ENCODE measurements at places on chromosomes 3 and 15.

DNA sequence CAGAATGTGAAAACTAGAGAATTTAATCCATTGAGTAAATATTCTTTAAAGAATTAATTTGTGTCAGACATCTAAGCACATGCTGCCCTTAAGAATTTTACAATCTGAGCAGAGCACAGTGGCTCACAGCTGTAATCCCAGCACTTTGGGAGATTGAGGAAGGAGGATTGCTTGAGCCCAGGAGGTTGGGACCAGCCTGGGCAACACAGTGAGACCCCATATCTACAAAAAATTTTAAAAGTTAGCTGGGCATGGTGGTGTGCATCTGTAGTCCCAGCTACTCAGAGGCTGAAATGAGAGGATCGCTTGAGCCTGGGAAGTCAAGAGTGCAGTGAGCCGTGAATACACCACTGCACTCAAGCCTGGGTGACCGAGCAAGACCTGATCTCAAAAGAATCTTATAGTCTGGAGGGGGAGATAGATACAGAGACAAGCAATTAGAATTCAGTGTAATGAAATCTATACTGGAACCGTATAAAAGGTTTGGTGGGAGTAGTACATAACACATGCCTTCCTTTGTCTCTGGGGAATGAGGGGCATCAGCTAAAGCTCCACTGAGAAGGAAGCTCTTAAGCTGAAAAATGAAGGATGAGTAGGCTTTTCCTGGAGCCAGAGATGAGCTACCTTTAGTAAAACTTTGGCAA lies 21.2 kb downstream of the ATP11B start:
- no peak overlapping the region for H3K27ac ChIP-seq
- H3K4me3 ChIP-seq = no peak overlapping the region
- H3K36me3 ChIP-seq = peaks cover 2% of the 10 kb centered on the region

GRCh38 chr3:28950614-28951013 lies 330.3 kb upstream of the RBMS3 start:
- no peaks in the 10 kb centered on the region for H3K36me3 ChIP-seq
- H3K4me3 ChIP-seq = no peak overlapping the region
- H3K27me3 ChIP-seq = no peaks in the 10 kb centered on the region

DNA sequence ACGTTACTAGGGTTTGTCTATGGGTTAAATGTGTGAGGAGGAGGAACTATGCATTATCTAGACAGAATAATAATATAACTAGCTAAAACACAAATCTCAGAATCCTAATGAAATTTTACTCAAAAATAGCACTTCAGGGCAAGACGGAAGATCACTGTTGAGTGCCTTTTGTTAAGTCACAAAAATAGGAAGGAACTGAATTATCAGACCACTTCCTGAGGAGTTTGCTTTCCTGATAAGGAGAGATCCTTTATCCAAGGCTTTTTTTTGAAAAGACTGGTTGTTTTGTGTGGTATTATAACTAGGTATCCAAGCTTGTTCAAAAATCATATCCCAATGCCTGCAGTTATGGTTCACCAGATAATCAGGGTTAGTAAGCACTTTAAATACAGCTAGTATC lies 34.6 kb downstream of the NR2E3 start:
- no peak for DNase-seq
- H3K4me1 ChIP-seq = no peaks in the 10 kb centered on the region
- H3K36me3 ChIP-seq = peaks cover 24% of the 10 kb centered on the region
- H3K27ac ChIP-seq = no peak overlapping the region

- DNase-seq = no peak
- H3K4me3 ChIP-seq = no peak overlapping the region
- H3K36me3 ChIP-seq = no peaks in the 10 kb centered on the region
- H3K27ac ChIP-seq = no peak overlapping the region
These were observed 13.9 kb upstream of the TMPRSS7 start for GRCh38 chr3:112020674-112021085.

DNA sequence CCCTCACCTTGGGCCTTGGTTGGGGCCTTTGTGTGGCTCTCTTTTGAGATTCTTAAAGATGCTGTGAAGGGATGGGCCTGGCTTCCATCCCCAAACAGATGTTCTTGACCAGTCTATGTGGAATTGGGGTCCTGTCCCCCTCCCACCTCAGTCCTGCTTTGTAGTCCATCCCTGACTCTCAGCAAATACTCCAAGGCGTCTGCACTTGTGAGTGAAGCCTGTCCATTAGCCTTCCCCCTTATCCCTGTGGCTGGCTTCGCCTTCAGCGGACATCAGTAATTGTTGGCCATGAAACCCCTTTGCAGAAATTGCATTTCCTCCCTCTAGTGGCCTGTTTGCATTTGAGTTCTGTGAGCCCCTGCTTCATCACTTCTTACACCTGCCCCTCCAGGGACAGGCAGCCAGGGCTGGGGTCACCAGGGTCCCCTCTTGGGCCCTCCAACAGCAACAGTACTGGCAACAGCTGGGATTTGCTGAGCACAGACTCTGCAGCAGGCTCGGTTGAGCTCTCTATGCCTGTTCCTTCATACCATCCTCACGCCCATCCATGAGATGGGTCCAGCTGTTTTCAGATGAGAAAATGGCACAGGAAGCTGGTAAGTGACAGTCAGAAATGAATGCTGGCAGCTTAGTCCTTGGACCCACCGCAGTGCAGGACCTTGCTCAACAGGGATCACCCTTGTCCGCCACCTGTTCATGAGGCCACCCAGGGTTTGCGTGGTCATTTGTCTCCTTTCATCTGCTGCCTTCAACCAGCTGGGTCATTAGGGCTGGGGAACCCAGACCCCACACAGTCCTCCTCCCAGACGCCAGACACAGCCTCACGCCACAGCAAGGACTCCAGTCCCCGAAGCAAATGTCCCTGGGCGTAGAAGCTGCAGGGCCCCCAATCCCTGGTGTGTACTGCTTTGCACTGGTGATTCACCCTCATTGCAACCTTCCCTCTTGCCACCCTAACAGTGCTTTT lies 8.9 kb upstream of the LRRK1 start:
- no peak for DNase-seq
- H3K36me3 ChIP-seq = no peaks in the 10 kb centered on the region
- no peaks in the 10 kb centered on the region for H3K4me1 ChIP-seq
- no peak overlapping the region for H3K27ac ChIP-seq
- H3K4me3 ChIP-seq = no peak overlapping the region

DNA sequence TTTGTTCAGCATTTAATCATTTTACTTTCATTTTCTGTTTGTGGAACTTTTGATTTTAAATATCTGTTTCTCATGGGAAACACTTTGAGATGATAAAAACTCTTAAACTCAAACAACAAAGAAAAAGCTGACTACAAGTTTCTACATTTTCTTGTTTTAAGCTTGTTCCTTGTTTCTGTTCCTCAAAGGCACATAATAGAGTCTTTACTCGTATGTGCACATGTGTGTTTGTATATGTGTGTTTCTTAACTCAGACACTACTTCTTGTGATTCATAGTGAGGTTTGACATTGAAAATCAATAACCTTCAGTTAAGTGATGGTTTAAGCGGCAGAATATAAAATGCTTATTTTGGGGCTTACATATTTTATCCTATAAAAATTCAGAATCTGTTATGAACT lies 786.7 kb upstream of the EPHA6 start:
- H3K4me3 ChIP-seq = no peak overlapping the region
- no peaks in the 10 kb centered on the region for H3K27me3 ChIP-seq
- peaks cover 2% of the 10 kb centered on the region for H3K36me3 ChIP-seq
- no peak for DNase-seq

DNA sequence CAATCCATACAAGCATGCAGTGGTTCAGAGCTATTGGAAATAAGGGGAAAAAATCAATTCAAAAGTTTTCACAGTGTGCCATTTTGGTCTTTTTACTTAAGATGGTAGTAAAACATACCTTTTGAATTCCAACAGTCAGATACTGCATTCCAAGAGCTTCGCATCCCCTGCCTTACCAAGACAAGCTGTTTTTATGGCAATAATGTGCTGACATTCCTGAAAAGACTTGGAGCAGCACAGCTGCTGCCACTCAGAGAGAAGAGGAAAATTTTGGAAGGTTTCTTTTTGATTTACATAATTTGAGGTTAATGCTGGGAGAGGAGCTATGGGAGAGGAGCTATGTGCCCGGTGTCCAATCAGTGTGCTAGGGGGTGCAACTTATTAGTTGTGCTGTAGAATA lies 148.3 kb downstream of the FEZF2 start:
- no peaks in the 10 kb centered on the region for H3K4me1 ChIP-seq
- no peak for DNase-seq
- H3K4me3 ChIP-seq = no peak overlapping the region

DNA sequence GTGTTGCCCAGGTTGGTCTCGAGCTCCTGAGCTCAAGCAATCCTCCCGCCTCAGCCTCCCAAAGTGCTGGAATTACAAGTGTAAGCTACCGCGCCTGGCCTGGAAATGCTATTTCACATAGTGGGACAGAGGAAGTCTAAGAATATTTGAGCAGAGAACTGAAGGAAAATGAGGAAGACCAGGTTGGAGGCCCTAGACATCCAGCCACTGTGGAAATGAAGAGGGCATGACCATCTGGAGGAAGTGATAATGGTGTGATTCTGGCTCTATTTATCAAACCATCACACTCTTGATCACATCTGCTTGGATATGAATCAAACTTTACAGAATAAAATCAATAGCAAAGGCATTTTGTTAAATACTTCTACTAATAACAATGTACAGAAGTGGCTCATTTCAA lies 65.9 kb upstream of the ARHGEF3 start:
- no peaks in the 10 kb centered on the region for H3K36me3 ChIP-seq
- H3K4me1 ChIP-seq = peaks cover 35% of the 10 kb centered on the region
- H3K27me3 ChIP-seq = no peaks in the 10 kb centered on the region
- H3K4me3 ChIP-seq = no peak overlapping the region

- no peaks in the 10 kb centered on the region for H3K27me3 ChIP-seq
- no peaks in the 10 kb centered on the region for H3K36me3 ChIP-seq
- H3K27ac ChIP-seq = peak overlapping the region; percentile 32
- DNase-seq = no peak
- no peak overlapping the region for H3K4me3 ChIP-seq
- peaks cover 7% of the 10 kb centered on the region for H3K4me1 ChIP-seq
These were observed 42.7 kb downstream of the METTL6 start for GRCh38 chr3:15384510-15385237.

- no peak overlapping the region for H3K27ac ChIP-seq
- no peaks in the 10 kb centered on the region for H3K4me1 ChIP-seq
- no peaks in the 10 kb centered on the region for H3K36me3 ChIP-seq
These were observed 26.5 kb downstream of the NEO1 start for GRCh38 chr15:73078722-73079121.

- no peak for DNase-seq
- H3K4me3 ChIP-seq = no peak overlapping the region
- peaks cover 10% of the 10 kb centered on the region for H3K4me1 ChIP-seq
- peaks cover 1% of the 10 kb centered on the region for H3K36me3 ChIP-seq
These were observed 13.2 kb upstream of the AEN start for GRCh38 chr15:88607951-88608350.

GRCh38 chr15:28987337-28987736 lies 101.6 kb downstream of the APBA2 start:
- peak overlapping the region; percentile 100 for H3K27ac ChIP-seq
- peaks cover 7% of the 10 kb centered on the region for H3K36me3 ChIP-seq
- no peak overlapping the region for H3K4me3 ChIP-seq
- no peaks in the 10 kb centered on the region for H3K27me3 ChIP-seq
- no peak for DNase-seq

GRCh38 chr3:72432246-72432645 lies 416.0 kb downstream of the SHQ1 start:
- no peak overlapping the region for H3K27ac ChIP-seq
- peaks cover 49% of the 10 kb centered on the region for H3K4me1 ChIP-seq

DNA sequence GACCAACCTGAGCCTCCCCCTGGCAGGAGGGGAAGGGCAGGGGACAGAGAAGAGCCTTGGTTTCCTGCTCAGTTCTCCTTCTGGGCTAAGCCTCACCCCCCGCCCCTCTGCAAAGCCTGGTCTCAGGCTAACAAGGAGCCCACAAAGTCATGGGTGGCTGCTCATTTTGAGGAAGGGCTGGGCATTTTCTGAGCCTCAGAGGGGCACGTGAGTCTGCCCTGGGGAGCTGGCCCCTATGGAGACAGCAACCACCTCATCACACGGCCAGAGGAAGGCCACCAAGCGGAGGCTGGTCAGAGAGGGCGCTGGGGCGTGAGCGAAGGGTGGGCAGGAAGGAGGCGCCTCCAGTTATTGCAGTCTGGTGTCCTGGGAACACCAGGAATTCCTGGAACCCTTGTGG lies 18.7 kb downstream of the ABTB1 start:
- H3K4me3 ChIP-seq = no peak overlapping the region
- no peaks in the 10 kb centered on the region for H3K36me3 ChIP-seq
- no peak overlapping the region for H3K27ac ChIP-seq
- H3K4me1 ChIP-seq = no peaks in the 10 kb centered on the region
- no peak for DNase-seq
- H3K27me3 ChIP-seq = peaks cover 16% of the 10 kb centered on the region

DNA sequence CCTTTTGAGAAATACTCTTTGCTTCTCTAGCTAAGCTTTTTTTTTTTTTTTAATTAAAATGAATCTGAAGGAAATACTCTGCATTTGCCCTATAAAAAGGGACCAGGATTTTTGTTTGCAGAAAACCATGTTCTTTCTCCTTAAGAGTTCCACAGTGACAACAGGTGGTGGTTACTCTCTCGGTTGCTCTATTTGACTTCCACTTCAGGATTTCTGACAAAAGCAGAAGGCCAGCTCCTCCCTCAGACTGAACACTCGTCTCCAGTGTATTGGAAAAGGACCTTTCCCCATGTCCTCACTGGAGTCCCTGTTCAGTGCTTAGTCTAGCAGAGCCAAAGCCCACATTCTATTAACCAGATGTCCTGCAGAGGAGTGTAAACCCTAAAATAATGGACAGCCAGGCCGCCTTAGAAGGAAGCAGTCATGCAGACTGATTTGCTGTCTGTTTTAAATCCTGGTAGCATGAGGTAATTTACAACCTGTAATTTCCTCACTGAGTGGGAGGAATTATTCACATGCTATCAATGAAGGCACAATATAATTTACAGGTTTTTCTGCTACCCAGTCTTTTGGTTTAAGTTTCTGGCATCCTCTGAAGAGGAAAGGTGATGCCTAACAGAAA lies 599.3 kb downstream of the PYDC2 start:
- no peak overlapping the region for H3K27ac ChIP-seq
- no peaks in the 10 kb centered on the region for H3K36me3 ChIP-seq
- no peaks in the 10 kb centered on the region for H3K27me3 ChIP-seq
- no peak overlapping the region for H3K4me3 ChIP-seq

DNA sequence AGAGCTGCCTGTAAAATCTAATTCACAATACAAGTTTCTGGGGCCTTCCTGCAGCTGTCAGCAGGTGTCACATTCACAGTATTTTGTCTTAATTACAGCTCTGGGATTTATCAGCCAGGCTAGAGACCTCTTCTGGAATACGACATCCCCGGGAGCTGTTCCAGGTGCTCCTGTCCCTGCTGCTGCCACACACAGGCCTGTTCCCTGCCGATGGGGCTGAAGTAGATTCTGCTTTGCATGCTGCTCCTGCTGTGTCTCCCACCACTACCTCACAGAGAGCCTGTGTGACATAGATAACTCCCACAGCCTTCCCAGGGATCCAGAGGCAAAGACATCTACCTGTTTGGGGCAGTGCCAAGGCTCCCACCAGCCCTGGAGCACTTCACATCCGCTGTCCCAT lies 20.4 kb downstream of the COLQ start:
- peak overlapping the region; percentile 52 for H3K4me3 ChIP-seq
- no peak for DNase-seq
- no peaks in the 10 kb centered on the region for H3K27me3 ChIP-seq

All from central memory CD8-positive, alpha-beta T cell (primary cell).